B cell (primary cell): ENCODE measurements at places on chromosomes 13 and 19. TPM values are rescaled to one million over a fixed set of nuclear protein-coding genes. Genes with fewer than 3 reads are reported as not detected.

Gene RPL36
- 895 and 983 TPM in 2 replicates for total RNA-seq

Gene SIGLEC11
- total RNA-seq, result not detected in 2 replicates

Gene CELF5
- total RNA-seq, result 0.15 TPM in 1 of 2 replicates, not detected in the other

Gene OR10H1
- 0.07 and 0.10 TPM in 2 replicates for total RNA-seq

Gene GPC5
- 0.15 and 0.17 TPM in 2 replicates for total RNA-seq

Gene FXYD3
- total RNA-seq, result not detected in 2 replicates

Gene SLC25A23
- 19.9 and 25.3 TPM in 2 replicates for total RNA-seq

Gene LGALS7B
- total RNA-seq, result not detected in 2 replicates

Gene SPRED3
- 1.1 and 1.2 TPM in 2 replicates for total RNA-seq

Gene WTIP
- 0.15 and 0.30 TPM in 2 replicates for total RNA-seq

Gene N4BP2L1
- 52.8 and 59.0 TPM in 2 replicates for total RNA-seq

DNA sequence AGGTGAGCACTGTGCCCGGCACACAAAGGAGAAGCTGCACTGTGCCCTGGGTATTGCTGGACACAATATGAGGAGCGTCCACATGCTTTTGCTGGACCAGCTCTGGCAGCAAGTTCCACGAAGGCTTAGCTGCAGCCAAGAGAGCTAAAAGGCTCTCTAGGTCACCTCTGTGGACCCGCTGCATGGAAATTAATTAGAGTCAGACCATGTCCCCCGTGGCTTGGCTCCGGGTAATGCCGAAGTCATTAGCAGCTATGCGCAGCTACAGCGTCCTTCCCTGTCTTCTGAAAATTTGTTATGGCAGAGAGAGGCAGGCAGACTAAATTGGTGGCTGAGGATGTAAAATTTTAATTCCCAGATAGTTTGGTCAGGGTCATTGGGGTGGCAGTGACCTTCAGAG, 271.5 kb downstream of the SLC7A1 start:
- no peaks in the 10 kb centered on the region for H3K27me3 ChIP-seq
- no peaks in the 10 kb centered on the region for H3K4me1 ChIP-seq
- DNase-seq, result no peak
- H3K27ac ChIP-seq, result no peak overlapping the region
- no peak overlapping the region for H3K4me3 ChIP-seq

DNA sequence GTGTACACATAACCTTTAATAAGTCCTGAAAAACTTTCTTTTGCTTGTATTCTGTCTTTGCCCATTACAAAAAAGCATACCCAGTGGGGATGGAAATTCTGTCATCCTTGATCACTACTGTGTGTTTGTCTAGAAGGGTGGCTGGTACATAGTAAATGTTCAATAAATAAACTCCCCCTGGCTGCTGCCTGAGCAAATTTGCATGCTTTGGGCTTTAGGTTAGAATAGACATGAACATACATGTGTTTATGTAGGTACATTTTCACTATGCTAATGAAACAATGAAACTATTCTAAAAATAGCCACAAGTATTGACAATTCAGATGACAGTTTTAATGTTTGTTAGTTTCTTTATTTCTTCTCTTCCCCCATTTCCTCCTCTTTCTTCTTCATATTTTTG, 36.1 kb downstream of the TNFSF13B start:
- no peak for DNase-seq
- H3K27me3 ChIP-seq, result no peaks in the 10 kb centered on the region
- H3K27ac ChIP-seq, result no peak overlapping the region
- no peaks in the 10 kb centered on the region for H3K4me1 ChIP-seq

- peak overlapping the region; percentile 29 for H3K27ac ChIP-seq
- H3K4me1 ChIP-seq, result peaks cover 28% of the 10 kb centered on the region
- H3K27me3 ChIP-seq, result no peaks in the 10 kb centered on the region
- peaks cover 3% of the 10 kb centered on the region for H3K36me3 ChIP-seq
These were observed 28.7 kb upstream of the C1QTNF9 start for GRCh38 chr13:24280720-24281119.

DNA sequence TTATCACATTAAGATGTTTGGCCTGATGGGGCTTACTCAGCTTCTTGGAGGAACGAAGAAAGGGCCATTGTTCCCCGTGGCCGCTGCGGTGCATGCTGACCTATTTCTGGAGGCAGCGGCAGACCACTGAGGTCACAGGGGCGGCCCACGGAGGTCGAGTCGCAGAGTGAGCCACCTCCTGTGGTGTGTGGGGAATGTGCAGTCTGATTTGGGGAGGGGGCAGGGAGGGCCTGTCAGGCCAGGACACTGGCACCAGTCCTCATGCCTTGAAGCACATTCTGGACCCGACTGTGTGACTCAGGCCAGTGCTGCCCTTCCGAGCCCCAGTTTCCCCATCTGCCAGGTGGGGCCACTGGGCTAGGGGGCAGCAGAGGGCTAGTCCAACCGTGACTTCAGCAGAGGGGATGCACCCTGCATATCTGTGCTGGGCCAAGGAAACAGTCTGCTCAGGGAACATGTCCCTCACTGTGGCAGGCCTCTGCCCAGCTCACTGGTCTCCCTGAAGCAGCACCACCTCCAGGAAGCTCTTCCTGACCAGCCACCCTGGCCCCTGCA, 6.3 kb downstream of the SLC7A10 start:
- H3K4me3 ChIP-seq, result no peak overlapping the region
- no peaks in the 10 kb centered on the region for H3K4me1 ChIP-seq
- H3K36me3 ChIP-seq, result no peaks in the 10 kb centered on the region
- peaks cover 3% of the 10 kb centered on the region for H3K27me3 ChIP-seq
- no peak overlapping the region for H3K27ac ChIP-seq

DNA sequence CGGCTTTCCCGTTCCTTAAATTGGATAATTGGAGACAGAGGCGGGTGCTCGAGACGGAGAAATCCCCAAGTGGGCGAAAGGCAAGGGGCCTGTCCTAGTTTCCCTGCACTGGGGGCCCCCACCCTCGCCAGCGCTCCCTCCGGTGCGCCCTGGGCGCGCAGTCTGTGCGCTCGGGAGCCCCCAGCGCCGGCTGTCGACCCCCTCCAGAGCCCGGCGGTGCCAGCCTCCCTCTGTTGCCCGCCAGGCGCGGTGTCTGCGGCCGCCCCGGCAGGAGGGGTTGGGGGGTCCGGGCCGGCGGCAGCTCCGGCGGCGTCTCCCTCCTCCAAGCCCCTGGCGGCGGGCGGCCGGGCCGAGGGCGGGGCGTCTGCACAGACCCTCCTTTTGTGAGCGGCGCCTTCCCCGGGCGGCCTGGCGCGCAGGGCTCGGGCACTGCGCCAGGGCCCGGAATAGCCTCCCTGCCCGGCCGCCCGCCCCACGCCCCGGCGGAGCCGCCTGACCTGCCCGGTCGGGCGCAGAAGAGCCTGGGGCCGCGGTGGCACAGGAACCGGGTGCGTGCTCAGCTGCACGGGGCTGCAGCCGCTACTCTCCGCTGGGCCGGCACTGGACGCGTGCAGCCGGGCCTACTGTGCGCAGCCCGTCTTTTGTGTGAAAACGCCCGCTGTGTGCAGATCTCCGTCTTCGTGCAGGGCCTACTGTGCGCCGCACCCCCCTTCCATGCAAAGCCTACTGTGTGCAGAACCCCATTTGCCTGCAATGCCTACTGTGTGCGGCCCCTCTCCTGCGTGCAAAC, 13.2 kb downstream of the GADD45B start:
- no peak overlapping the region for H3K4me3 ChIP-seq
- no peak overlapping the region for H3K27ac ChIP-seq
- peak; percentile 56 for DNase-seq
- H3K27me3 ChIP-seq, result peaks cover 4% of the 10 kb centered on the region

GRCh38 chr13:51838240-51838846, 6.6 kb downstream of the TMEM272 start:
- no peak overlapping the region for H3K4me3 ChIP-seq
- H3K27me3 ChIP-seq, result no peaks in the 10 kb centered on the region
- no peaks in the 10 kb centered on the region for H3K4me1 ChIP-seq
- no peaks in the 10 kb centered on the region for H3K36me3 ChIP-seq
- no peak overlapping the region for H3K27ac ChIP-seq

GRCh38 chr19:18368504-18369222, 17.3 kb upstream of the GDF15 start:
- no peaks in the 10 kb centered on the region for H3K36me3 ChIP-seq
- H3K27me3 ChIP-seq, result no peaks in the 10 kb centered on the region
- no peak overlapping the region for H3K27ac ChIP-seq
- no peak for DNase-seq
- H3K4me3 ChIP-seq, result no peak overlapping the region
- peaks cover 4% of the 10 kb centered on the region for H3K4me1 ChIP-seq

GRCh38 chr19:53908935-53909415, at the start of gene CACNG7:
CACNG7 (plus strand) TSS chr19:53909278; CDS start chr19:53912832, 3,554 bp downstream.
- no peak within 1 kb of the TSS for H3K4me3 ChIP-seq
- no peak for DNase-seq
- no peak within 1 kb of the TSS for H3K27ac ChIP-seq
- peaks cover 25% of the 10 kb centered on the region for H3K4me1 ChIP-seq
- peaks cover 28% of the 10 kb centered on the region for H3K27me3 ChIP-seq

- no peak for DNase-seq
- H3K27ac ChIP-seq, result no peak overlapping the region
- H3K4me3 ChIP-seq, result no peak overlapping the region
- H3K36me3 ChIP-seq, result no peaks in the 10 kb centered on the region
These were observed 419.5 kb upstream of the ARGLU1 start for GRCh38 chr13:106987427-106987785.

- peaks cover 48% of the 10 kb centered on the region for H3K4me1 ChIP-seq
- H3K27ac ChIP-seq, result no peak overlapping the region
- peaks cover 43% of the 10 kb centered on the region for H3K27me3 ChIP-seq
- H3K36me3 ChIP-seq, result no peaks in the 10 kb centered on the region
These were observed 2.3 kb downstream of the LINGO3 start for GRCh38 chr19:2305452-2306280.

- peaks cover 32% of the 10 kb centered on the region for H3K4me1 ChIP-seq
- no peak overlapping the region for H3K4me3 ChIP-seq
- H3K27ac ChIP-seq, result no peak overlapping the region
- no peaks in the 10 kb centered on the region for H3K36me3 ChIP-seq
- DNase-seq, result no peak
These were observed 2.0 kb upstream of the VPS36 start for GRCh38 chr13:52452470-52452869.

- H3K4me3 ChIP-seq, result no peak overlapping the region
- H3K27ac ChIP-seq, result no peak overlapping the region
- no peak for DNase-seq
- no peaks in the 10 kb centered on the region for H3K4me1 ChIP-seq
- peaks cover 5% of the 10 kb centered on the region for H3K27me3 ChIP-seq
- no peaks in the 10 kb centered on the region for H3K36me3 ChIP-seq
These were observed 10.0 kb upstream of the PNMA8A start for GRCh38 chr19:46481223-46481848.

DNA sequence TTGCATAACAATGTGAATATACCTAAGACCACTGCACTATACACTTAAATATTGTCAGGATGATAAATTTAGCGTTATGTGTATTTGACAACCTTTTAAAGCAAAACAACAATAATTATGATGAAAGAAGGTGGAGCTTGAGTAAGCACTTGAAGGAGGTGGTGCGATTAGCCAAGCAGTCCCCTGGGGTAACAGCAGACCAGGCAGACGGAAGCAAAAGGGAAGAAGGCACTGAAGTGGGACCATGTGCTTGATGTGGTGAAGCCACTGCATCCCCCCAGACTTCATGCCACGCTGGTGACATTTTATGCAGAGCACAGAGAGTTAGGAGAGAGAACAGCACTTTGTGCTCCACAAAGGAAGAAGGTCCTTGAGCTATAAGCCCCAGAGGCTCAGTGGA, 58.3 kb upstream of the ZNF507 start:
- H3K27me3 ChIP-seq, result peaks cover 27% of the 10 kb centered on the region
- H3K27ac ChIP-seq, result no peak overlapping the region
- no peak for DNase-seq

DNA sequence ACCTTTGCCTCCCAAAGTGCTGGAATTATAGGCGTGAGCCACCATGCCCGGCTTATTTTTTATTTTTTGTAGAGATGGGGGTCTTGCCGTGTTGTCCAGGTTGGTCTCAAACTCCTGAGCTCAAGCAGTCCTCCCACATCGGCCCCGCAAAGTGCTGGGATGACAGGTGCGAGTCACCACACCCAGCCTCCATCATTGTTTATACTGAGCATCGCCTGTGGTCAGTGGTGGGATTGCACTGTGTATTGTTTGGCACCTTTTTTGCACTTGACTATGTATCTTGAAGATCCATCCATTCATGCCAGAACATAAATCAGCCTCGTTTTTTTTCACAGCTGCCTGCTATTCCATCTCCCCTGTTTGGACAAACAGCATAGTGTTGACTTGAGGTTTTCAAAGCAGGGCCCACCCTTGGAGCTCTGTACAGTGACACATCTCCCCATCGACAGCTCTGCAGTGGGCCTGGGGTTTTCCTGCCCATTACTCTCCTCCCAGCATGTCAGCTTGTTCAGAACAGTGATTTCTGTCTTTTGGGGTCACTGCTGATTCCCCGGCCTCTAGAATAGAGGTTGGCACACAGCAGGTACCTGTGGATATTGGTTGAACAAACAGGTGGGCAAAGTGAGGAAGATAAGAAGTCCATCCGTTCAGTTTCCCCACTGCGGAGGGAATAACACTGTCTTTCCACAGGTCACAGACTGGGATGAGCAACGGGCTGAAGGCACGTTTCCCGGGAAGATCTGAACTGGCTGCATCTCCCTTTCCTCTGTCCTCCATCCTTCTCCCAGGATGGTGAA, 8.2 kb upstream of the UPK1A start:
- H3K36me3 ChIP-seq, result peaks cover 8% of the 10 kb centered on the region
- H3K27ac ChIP-seq, result no peak overlapping the region
- no peaks in the 10 kb centered on the region for H3K4me1 ChIP-seq
- H3K27me3 ChIP-seq, result no peaks in the 10 kb centered on the region
- no peak for DNase-seq

GRCh38 chr19:43643326-43643725, 3.7 kb upstream of the CADM4 start:
- peaks cover 18% of the 10 kb centered on the region for H3K4me1 ChIP-seq
- no peak overlapping the region for H3K27ac ChIP-seq
- no peaks in the 10 kb centered on the region for H3K27me3 ChIP-seq

GRCh38 chr19:10424011-10424637, 3.8 kb downstream of the PDE4A start:
- peak overlapping the region; percentile 32 for H3K4me3 ChIP-seq
- peaks cover 15% of the 10 kb centered on the region for H3K27me3 ChIP-seq
- DNase-seq, result peak; percentile 73
- H3K4me1 ChIP-seq, result peaks cover 85% of the 10 kb centered on the region
- H3K36me3 ChIP-seq, result no peaks in the 10 kb centered on the region

DNA sequence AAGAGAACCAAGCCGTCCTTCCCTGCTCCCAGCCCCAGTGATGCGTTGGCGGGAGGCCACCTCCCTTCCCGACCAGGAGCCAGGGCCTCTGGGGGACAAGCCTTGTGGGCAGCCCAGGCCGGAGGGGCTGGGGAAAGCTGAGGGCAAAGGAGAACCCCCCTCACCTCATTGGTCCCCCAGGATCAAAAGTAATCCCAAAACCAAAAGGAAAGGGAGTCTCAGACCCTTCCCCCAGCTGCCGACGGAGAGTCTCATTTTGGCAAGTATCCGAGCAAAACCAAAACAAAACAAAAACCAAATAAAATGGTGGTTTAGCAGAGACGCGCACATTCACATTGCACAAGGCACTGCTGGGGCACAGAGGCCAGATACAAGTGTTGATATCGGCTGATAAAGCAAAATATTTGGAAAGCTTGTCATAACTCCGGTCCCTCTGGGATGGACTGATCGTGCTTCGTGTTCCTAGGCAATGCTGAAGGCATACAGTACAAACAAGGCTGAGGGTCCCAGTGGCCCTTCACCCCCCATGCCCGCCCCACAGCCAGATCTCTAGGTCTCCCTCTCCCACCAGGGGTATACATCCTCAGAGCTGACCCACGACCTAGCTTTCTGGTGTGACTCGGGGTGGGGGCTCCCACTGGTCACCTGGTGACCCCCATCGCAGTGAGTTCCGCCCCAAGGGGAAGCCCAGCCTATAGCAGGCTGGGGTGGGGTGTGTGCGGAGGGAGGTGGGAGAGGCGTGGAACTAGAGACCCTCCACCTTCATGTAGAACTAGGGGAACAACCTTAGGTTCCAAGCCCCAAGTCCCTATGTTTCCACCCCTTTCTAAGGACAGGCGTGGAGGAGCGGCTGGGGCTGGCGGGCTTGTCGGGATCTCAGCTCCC, 2.1 kb downstream of the CEBPA start:
- H3K4me1 ChIP-seq, result peaks cover 21% of the 10 kb centered on the region
- H3K4me3 ChIP-seq, result no peak overlapping the region
- no peaks in the 10 kb centered on the region for H3K36me3 ChIP-seq
